ENCODE measurements at places on chromosomes 4 and X.
A peak's percentile ranks its signal among the peaks of the same experiment; 100 is the strongest.

DNA sequence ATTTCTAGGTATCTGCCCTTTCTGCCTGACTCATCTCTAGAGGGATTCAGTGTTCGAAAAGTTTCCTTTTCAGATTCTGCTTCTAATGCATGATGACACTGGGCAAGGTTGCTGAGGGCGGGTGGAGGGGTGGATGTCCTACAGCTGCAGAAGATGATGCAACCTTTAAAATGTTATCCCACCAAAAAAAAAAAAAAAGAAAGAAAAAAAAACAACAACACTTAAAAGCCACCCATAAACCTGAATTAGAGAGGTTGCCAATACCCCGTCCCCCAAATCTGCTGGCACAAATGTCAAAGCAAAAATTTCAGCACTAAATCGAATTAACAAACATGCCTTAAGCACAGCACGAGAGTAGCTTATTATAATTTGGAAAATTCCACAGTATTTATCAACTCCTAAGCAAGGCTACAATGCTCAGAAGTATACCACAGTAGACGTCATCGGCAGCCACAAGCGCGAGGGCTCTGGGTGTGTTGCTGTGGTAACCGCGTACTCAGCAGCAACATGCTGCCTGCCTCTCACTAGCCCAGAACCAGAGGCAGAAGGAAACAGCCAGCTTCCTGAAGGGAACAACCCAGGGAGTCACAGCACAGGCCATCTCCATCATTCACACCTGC, 167.5 kb upstream of the MAP3K15 start:
- peak; percentile 56 for DNase-seq

DNA sequence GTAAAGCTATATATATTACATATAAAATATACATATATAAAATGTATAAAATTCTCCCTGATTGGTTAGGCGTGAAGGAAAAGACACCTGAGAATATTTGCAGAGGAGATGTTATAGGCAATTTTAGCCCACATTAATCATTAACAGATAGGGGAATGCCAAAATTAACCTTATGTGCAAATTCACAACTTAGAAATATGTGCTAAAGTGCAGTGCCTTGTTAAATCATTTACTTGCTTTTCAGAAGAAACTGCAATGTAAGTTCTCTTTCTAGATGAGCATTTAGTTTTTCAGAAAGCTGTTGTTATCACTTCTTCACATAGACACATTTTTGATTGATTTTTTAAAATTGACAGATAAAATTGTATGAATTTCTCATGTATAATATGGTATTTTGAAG, 5.6 kb downstream of the TASL start:
- DNase-seq: no peak

GRCh38 chr4:110034026-110034393, 121.3 kb downstream of the EGF start:
- DNase-seq: no peak

- DNase-seq: no peak
Observed at GRCh38 chrX:68978255-68978654, 149.4 kb downstream of the EFNB1 start.

DNA sequence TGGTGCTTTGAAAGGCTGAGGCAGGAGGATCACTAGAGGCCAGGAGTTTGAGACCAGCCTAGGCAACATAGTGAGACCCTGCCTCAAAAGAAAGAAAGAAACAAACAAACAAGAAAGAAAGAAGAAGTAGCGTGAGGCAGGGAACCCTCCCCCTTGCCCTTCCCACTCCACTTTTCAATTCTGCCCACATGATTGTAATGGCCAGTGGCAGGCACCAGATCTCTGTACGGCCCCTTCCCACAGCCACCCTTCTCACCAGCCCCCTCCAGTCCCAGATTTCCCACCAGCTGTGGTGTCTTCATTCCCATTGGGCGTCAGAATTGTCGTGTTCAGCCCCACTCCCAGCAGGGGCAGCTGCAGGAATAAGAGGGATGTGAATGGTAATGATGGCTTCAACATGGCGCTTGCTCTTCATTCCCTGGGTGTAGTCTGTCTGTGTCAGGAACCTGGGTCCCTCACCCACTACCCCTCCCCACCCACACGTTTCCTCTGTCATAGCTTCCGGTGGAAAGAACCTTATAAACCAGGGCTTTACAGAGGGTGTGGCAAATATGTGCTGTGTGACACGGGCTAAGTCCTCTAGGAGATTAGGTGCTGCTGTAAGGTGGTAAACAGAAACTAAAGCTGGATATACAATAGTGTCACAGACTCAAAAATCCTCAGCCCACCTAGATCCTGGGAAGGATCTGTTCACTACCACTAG, at the start of gene IL2RG:
Gene IL2RG, minus strand, starts transcription at position 437 of the 703 bp plus-strand sequence. Its CDS starts 38 bp downstream, at position 399.
- peak; percentile 45 for DNase-seq

Data from activated T-cell treated with anti-CD3 and anti-CD28 coated beads for 48 hours (primary cell).